Urothelium cell line (cell line): ENCODE measurements at places on chromosomes 4 and X.
A peak's percentile ranks its signal among the peaks of the same experiment; 100 is the strongest.

DNA sequence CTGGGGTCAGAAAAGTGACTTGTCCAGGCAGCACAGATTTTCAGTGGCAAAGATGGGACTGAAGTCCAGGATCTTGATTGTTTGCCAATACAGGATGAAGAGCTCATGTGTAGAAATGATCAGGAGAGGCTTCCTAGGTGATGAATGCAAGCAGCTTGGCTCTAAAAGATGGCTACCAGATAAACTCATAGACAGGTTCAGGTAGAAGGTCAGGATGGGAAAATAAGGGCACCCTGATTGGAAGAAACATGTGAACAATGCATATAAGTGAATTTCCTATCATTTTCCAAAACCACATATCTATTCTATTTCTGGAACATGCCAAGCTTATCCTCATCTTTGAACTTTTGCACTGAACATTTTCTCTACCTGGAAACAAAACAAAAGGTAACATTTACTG lies 87.7 kb downstream of the FAM13A start:
- DNase-seq = no peak

- DNase-seq = no peak
Measured at GRCh38 chr4:146525754-146526153, 4.0 kb upstream of the SLC10A7 start.

GRCh38 chr4:1033840-1034551 lies 22.6 kb downstream of the FGFRL1 start:
- DNase-seq = no peak

GRCh38 chrX:131199091-131199490 lies 90.0 kb downstream of the IGSF1 start:
- peak; percentile 6 for DNase-seq

DNA sequence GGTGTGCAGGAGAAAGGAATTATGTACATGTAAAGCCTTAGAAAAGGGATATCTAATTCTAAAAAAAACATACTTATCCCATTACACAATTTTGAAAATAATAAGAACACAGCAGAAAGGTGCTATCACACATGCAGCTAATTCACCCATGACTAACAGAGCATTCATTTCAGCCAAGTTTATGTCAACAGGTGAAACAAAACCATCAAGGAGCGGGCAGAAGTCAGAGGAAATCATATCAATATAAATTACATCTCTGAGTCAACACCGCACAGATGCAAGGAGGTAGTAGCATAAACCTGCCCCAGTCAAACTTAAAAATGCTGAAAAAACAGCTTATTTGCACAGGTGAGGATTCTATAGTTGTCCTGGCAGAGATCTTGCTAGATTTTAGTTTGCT lies 197.9 kb downstream of the PRDM5 start:
- no peak for DNase-seq

DNA sequence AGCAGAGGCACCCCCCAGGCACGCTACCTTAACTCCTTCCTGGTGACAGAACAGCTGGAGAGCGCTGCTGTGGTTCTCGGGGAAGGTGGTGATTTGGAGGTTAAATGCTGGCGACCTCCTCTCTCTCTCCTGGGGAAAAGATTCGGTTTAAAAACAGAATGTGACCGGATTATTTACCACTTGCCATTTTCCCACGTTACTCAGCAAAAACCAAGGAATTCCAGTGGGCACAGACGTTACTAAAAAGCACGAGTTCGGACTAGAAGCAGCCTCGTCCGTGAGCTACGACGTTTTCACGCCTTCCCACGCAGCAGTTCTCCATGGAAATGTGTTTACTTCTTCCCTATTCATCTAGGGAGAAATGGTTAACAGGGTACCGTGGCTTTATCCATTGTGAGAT lies 32.3 kb upstream of the C4orf50 start:
- DNase-seq = no peak

- peak; percentile 2 for DNase-seq
Measured at GRCh38 chrX:118254611-118255010, 91.3 kb upstream of the WDR44 start.

DNA sequence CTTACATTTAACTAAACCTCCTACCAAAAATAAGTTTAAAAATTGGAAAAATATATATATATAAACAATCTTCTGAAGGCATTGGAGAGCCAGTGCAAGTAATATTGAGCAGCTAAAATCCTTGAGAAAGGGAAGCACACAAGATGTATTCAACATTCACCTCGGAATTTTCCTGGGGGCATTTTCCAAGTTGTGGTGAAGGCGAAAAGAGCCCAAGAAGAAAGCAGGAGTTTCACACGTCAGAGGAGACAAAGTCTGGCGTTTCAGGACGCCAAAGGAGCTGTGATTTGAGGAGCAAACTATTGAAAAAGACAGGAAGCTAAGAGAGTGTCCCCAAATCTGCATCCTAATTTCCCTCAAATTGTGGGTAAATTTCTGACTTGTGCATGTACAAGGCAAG lies 9.1 kb upstream of the GASK1B start:
- no peak for DNase-seq

DNA sequence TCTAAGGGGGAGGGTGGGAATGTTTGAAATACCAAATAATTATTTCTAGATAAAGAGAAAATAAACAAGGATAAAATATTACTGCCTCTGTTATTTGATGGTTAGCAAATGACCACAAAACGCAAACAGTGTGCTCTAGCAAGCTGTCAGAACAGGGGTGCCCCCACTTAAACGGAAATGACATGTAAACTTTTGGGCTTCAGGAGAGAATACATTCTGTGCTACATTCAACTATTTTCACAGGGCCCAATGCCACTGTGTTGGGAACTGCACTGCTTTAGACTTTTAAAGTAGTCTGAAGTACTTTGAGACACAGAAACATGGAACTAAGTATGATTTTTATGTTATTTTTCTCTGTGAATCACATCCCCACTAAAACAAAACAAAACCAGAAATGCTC lies 14.1 kb downstream of the CD40LG start:
- no peak for DNase-seq

- no peak for DNase-seq
Measured at GRCh38 chr4:189285377-189285776, 655.3 kb upstream of the FRG1 start.

GRCh38 chr4:89836031-89836745 lies 773 bp downstream of the SNCA start:
- no peak for DNase-seq

GRCh38 chrX:53039236-53039635 lies 9.4 kb upstream of the GPR173 start:
- DNase-seq = no peak

GRCh38 chr4:30879855-30880598 lies 159.9 kb downstream of the PCDH7 start:
- DNase-seq = no peak

GRCh38 chrX:53824686-53825085 lies 138.2 kb upstream of the HUWE1 start:
- no peak for DNase-seq
